ENCODE measurements at places on chromosomes 12 and 14.
A peak's percentile ranks its signal among the peaks of the same experiment; 100 is the strongest.

DNA sequence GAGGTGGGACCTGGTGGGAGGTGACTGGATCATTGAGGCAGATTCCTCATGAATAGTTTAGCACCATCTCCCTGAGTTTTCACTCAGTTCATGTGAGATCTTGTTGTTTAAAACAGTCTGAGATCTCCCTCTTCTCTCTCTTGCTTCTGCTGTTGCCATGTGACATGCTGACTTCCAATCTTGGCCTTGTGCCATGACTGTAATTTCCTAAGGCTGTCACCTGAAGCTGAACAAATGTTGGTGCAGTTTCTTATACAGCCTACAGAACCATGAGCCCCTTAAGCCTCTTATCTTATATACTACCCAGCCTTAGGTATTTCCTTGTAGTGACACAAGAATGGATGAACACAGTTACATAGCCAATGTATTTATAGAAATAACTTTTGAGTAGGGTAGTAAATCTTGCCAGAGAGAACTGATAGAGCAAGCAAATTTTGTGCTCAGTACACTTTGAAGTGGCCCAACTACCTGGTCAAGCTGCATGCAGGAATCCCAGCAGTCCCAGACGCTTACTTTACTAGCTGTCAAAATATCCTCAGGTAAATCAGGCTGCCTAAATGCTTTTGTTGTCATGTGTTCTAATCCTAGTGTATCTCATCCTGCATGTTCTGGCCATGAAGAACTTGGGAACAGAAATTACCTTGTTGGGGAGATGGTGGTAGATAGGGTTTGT, 445.6 kb upstream of the MIS18BP1 start:
- DNase-seq, result no peak

DNA sequence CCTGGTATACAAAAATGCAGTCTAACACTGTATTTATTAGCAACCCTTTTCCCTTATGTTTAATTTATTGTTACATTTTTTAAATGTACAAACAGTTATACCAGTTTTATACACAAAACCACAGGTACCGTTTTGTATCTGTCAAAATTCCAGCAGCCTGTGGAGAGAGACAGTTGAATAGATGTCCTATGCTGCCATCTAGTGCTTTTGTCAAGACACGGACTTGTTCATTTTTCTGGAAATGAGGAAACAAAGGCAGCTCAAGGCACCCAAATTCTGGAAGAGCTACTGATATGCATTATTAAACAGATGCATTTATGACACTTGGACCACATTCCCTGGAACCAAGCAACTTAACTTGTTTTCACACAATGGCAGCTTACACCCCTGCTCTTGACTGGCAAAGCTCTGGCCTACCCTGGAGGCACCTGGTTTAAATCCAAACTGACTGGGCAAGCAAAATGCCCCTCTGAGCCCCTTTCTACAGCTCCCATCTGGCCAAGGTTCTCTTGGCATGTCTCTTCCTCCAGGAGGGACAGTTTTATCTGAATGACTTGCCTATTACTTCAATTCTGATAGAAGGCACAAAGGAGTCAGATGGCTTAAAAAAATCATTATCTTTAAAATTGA, 286.9 kb upstream of the PRKD1 start:
- peak; percentile 16 for DNase-seq

DNA sequence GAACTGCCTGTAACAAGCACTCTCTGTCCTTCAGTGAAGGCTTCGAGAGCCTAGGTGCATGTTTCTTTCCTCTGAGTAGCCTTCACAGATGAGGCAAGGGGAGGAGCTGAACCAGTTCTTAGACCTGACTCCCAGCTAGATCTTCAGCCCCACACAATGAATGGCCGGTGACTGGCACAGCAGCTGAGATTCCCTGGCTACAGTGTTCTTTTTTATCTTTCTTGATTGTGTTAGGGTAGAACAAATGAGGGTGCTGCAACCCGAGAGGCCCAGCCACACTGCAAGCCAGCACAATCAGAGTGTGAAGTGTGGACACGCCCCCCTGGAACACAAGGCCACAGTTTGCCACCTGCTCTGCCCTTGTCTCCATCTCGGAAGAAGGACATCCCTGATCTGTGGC, 19.1 kb upstream of the COL2A1 start:
- DNase-seq, result no peak

- no peak for DNase-seq
Measured at GRCh38 chr12:116977465-116978380, 67.0 kb downstream of the FBXW8 start.

DNA sequence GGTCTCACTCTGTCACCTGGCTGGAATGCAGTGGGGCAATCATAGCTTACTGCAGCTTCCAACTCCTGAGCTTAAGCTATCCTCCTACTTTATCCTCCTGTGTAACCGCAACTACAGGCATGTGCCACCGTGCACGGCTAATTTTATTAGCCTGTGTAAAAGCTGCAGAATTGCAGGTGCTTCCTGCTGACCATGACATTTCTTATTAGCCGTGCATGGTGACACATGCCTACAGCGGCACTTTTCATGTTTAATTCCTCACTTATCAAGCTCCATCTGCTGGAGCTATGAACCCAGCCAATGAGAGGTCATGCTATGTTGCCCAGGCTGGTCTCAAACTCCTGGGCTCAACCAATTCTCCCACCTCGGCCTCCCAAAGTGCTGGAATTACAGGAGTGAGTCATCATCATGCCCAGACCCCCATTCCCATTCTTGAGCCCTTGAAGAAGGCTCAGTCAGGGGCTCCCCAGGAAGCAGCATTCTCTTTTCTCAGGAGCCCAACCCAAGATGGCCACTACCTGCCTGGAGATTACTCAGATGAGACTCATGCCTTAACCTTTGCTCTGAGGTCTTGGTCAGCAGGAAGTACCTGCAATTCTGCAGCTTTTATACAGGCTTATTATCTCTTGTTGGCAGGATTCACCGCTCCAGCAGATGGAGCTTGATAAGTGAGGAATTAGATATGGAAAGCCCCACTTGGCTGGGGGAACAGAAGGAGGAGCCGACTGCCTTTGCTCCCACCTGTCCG, 503.2 kb downstream of the MED13L start:
- DNase-seq, result no peak

DNA sequence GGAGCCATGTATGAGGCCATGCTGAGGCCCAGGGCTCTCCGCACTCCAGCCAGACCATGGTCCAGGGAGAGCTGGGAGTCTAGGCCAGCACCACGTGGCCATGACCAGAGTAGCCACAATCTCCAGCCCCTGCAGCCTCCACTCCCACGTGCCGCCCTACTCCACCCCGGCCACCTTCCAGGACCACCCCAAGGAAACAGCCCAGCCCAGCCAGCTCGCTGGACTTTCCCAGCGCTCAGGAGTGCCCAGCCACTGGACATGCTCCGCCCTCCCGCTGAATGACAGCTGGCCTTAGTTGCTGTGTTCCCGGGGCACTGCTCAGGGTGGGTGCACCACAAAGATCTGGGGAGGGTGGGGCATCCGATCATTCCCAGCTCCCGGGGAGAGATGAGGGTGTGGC, 2.1 kb upstream of the C14orf180 start:
- no peak for DNase-seq

GRCh38 chr14:53613404-53614253, 343.0 kb downstream of the BMP4 start:
- DNase-seq, result no peak
